ENCODE measurements at places on chromosomes 16 and 17. TPM values are rescaled to one million over a fixed set of nuclear protein-coding genes. Genes with fewer than 3 reads are reported as not detected.
A peak's percentile ranks its signal among the peaks of the same experiment; 100 is the strongest.

The GCGR gene
- total RNA-seq: 0.26 TPM

GRCh38 chr16:69368866-69369265, 16.9 kb downstream of the TERF2 start:
- H3K4me3 ChIP-seq: no peak overlapping the region
- no peak overlapping the region for H3K27ac ChIP-seq
- no peaks in the 10 kb centered on the region for H3K4me1 ChIP-seq
- no peaks in the 10 kb centered on the region for H3K27me3 ChIP-seq

The PRR35 gene
- total RNA-seq: 0.33 TPM

GRCh38 chr17:13920413-13920812, 148.9 kb upstream of the COX10 start:
- no peak overlapping the region for H3K27ac ChIP-seq
- no peak overlapping the region for H3K4me3 ChIP-seq
- no peaks in the 10 kb centered on the region for H3K36me3 ChIP-seq
- no peaks in the 10 kb centered on the region for H3K27me3 ChIP-seq
- no peaks in the 10 kb centered on the region for H3K4me1 ChIP-seq

- DNase-seq: no peak
- H3K27me3 ChIP-seq: no peaks in the 10 kb centered on the region
- H3K27ac ChIP-seq: no peak overlapping the region
- no peaks in the 10 kb centered on the region for H3K36me3 ChIP-seq
- peaks cover 8% of the 10 kb centered on the region for H3K4me1 ChIP-seq
- no peak overlapping the region for H3K4me3 ChIP-seq
Observed at GRCh38 chr17:73323409-73324159, 11.8 kb upstream of the CDC42EP4 start.

The KCNAB3 gene
- total RNA-seq: 5.7 TPM

DNA sequence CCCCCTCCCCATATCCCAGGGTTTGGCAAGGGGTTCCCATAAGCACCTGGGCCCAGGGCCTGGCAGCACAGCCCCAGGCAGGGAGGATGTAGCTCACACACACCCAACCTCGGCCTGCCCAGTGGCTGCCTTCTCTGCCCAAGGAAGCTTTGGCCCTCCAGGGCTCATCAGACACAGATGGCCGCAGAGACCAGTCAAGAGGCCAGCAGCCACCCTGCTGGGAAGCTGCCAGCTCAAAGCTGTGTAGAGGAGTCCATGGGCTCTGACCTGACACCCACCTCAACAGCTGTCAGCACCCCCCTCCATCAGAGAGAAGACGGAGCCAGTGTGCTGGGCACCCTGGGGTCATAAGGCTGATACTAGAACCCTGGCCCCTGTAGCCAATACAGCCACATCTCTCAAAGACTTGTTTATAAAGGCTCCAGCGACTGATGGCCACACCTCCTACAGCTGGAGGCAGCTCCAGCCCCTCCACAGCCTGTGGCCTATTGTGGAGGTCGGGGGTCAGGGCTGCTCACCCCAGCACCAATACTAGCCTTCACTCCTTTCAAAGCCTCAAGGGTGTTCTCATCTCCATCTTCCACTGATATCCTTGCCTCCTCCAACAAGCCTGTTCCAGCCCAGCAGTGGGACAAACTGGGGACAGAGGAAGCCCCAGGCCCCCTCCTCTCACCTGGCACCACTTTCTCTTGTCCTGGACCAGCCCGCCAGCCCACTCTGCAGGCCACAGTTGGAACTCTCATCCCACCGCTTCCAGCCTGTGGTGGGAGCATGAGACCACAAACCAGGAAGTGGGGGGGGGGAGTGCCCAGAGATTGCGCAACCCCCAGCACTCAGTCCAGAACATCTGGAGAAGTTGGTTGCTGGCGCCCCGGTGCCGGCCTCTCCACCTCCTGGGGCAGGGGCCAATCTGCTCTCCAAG, 2.2 kb upstream of the MPG start:
- no peaks in the 10 kb centered on the region for H3K27me3 ChIP-seq
- peaks cover 6% of the 10 kb centered on the region for H3K4me1 ChIP-seq
- H3K27ac ChIP-seq: no peak overlapping the region
- DNase-seq: peak; percentile 83

DNA sequence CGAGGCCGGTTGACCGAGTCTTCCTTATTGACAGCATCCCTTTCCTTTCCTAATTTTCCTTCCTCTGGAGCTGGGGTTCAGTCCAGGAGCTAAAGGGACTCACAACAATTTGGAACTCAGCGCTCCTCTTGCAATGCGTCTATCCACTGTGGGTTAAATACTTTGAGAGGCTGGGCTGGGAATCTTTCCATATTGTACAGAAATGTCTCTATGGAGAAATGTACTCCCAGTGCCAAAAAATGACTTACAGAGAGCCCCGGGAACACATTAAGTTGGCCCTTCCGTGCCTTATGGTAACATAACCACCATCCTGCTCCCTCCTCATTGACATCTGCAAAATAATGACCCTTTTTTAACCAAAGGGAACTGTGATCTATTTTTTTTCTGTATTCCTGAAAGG, 192.8 kb downstream of the FTO start:
- no peak overlapping the region for H3K4me3 ChIP-seq
- no peak overlapping the region for H3K27ac ChIP-seq
- no peaks in the 10 kb centered on the region for H3K36me3 ChIP-seq
- no peak for DNase-seq

DNA sequence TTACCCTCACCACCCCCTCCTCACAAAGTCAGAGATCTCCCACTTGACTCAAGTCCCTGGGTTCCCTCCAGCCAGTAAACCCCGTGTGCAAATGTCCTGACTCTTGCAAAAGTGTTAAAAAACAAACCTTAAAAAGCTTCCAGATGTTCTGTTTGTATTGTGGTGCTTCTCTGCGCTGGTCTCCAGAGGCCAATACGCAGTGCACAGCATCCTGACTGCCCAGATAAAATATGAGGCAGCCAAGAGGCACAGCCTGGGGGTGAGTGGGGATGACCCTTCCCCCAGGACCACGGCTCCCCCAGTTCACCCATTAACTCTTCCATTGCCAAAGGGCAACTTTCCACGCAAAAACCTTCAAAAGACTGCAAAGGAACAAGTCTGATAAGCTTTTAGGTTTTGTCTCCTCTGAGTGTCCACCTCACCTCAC, 291.8 kb downstream of the SOX9 start:
- no peak overlapping the region for H3K27ac ChIP-seq
- H3K4me3 ChIP-seq: no peak overlapping the region
- H3K36me3 ChIP-seq: peaks cover 9% of the 10 kb centered on the region
- no peak for DNase-seq
- H3K4me1 ChIP-seq: peaks cover 2% of the 10 kb centered on the region

DNA sequence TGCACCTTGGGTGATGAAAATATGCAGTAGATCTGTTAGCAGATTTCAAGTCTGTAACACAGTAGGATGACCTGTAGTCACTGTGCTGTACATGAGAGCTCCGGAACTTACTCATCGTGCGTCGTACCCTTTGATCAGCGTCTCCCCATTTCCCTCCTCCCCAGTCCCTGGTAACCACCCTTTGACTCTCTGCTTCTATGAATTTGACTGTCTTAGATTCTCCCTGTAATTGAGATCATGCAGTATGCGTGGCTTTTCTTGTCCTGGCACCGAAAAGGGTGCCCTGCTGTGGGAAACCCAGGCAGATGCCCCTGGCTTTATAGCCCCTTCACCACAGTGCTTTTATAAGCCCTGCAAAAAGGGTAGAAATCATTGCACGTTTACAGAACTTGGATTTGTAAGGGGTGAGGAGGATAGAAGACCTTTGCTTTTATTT, 20.5 kb downstream of the CLEC16A start:
- H3K27ac ChIP-seq: no peak overlapping the region
- no peaks in the 10 kb centered on the region for H3K27me3 ChIP-seq
- H3K4me3 ChIP-seq: no peak overlapping the region
- H3K4me1 ChIP-seq: no peaks in the 10 kb centered on the region
- DNase-seq: no peak
- peaks cover 9% of the 10 kb centered on the region for H3K36me3 ChIP-seq

- peaks cover 18% of the 10 kb centered on the region for H3K36me3 ChIP-seq
- H3K27ac ChIP-seq: no peak overlapping the region
- peak overlapping the region; percentile 76 for H3K4me3 ChIP-seq
- H3K4me1 ChIP-seq: no peaks in the 10 kb centered on the region
- no peak for DNase-seq
Observed at GRCh38 chr16:66752379-66752778, 970 bp upstream of the DYNC1LI2 start.

- no peak overlapping the region for H3K27ac ChIP-seq
- peaks cover 21% of the 10 kb centered on the region for H3K36me3 ChIP-seq
- DNase-seq: no peak
- no peak overlapping the region for H3K4me3 ChIP-seq
- H3K27me3 ChIP-seq: no peaks in the 10 kb centered on the region
- H3K4me1 ChIP-seq: peaks cover 3% of the 10 kb centered on the region
Observed at GRCh38 chr17:57615836-57616757, 129.0 kb downstream of the CCDC182 start.

The CCT6B gene
- total RNA-seq: 1.7 TPM

DNA sequence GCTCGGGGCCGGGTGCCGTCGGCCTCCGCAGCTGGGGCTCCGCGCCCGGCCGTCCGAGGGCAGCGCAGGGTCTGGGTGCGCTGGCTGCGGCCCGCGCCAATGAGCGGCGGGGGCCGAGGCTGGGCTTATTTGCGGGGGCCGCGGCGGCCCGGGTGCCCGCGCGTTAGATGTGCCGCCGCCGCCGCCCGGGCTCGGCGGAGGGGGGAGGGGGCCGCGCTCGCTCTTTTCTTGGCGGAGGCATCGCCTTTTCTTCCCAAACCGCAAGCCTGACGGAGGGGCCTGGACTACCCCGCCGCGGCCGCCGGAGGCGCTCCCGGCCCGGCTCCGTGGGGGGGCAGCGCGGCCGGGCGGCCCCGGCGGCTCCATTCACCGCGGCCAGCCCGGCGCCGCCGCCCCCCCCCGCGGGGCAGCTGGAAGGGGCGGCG, at the start of gene NOTUM:
Gene NOTUM (minus strand): TSS at position 101 of the 425 bp plus-strand sequence. CDS start 278 bp downstream, outside the sequence.
- no peak for DNase-seq
- H3K4me1 ChIP-seq: no peaks in the 10 kb centered on the region
- no peaks in the 10 kb centered on the region for H3K36me3 ChIP-seq
- H3K27ac ChIP-seq: no peak within 1 kb of the TSS
- H3K27me3 ChIP-seq: peaks cover 43% of the 10 kb centered on the region

The ACSF2 gene
- 12.2 TPM for total RNA-seq

- no peak overlapping the region for H3K27ac ChIP-seq
- H3K4me3 ChIP-seq: no peak overlapping the region
- peaks cover 4% of the 10 kb centered on the region for H3K4me1 ChIP-seq
- DNase-seq: no peak
Observed at GRCh38 chr16:57770361-57770760, 31.9 kb downstream of the KIFC3 start.

The SULT1A1 gene
- total RNA-seq: 5.0 TPM

- peaks cover 4% of the 10 kb centered on the region for H3K36me3 ChIP-seq
- DNase-seq: no peak
- H3K4me3 ChIP-seq: no peak overlapping the region
- no peak overlapping the region for H3K27ac ChIP-seq
- no peaks in the 10 kb centered on the region for H3K4me1 ChIP-seq
Observed at GRCh38 chr17:19242323-19242722, 5.2 kb downstream of the EPN2 start.

The MATCAP1 gene
- total RNA-seq: 42.1 TPM

DNA sequence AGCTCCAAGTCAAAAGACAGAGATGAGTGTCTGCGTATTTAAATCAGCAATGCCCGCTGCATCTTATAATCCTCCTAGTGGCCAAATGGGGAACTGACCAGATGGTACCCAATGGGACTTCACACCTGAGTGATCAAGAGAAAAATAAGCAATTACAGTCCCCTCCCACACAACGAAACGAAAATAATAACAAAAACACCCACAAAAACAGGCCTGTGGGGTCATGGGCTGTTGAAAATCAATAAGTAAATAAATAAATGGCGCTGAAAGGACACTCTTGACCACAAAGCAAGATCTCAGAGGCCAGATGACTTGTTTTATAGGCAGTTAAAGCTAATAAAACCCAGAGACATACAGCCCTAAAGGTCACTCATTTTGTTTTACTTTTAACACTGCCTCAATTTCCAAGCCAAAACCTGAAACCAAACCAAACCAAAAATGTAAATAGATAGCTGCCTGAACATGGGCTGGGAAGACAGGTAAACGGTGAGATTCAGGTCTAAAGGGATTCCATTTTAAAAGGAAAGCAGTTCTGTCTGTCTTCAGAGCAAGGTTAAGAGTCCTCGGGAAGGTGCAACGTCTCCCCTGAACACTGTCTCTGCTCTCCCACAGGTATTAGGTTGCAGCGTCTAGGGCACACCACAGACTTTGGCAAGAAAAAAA, 1.3 kb downstream of the ZNF821 start:
- DNase-seq: peak; percentile 57
- no peaks in the 10 kb centered on the region for H3K4me1 ChIP-seq
- H3K4me3 ChIP-seq: peak overlapping the region; percentile 89
- no peaks in the 10 kb centered on the region for H3K27me3 ChIP-seq
- H3K36me3 ChIP-seq: peaks cover 34% of the 10 kb centered on the region
- no peak overlapping the region for H3K27ac ChIP-seq

- no peak for DNase-seq
- no peaks in the 10 kb centered on the region for H3K4me1 ChIP-seq
- H3K36me3 ChIP-seq: peaks cover 7% of the 10 kb centered on the region
Observed at GRCh38 chr17:43816336-43817320, 16.3 kb downstream of the MPP3 start.

- H3K36me3 ChIP-seq: peaks cover 42% of the 10 kb centered on the region
- H3K27me3 ChIP-seq: no peaks in the 10 kb centered on the region
- no peak overlapping the region for H3K27ac ChIP-seq
- DNase-seq: no peak
- H3K4me1 ChIP-seq: 0 out of 2 replicates have a peak, but pooled peaks cover 2% of the 10 kb centered on the region
- peak overlapping the region; percentile 95 for H3K4me3 ChIP-seq
Observed at GRCh38 chr16:8798535-8799157, 1.0 kb downstream of the PMM2 start.

- H3K36me3 ChIP-seq: no peaks in the 10 kb centered on the region
- H3K27me3 ChIP-seq: no peaks in the 10 kb centered on the region
- H3K4me1 ChIP-seq: no peaks in the 10 kb centered on the region
- H3K27ac ChIP-seq: no peak overlapping the region
- H3K4me3 ChIP-seq: no peak overlapping the region
Observed at GRCh38 chr17:50332196-50332595, 13.7 kb upstream of the XYLT2 start.

- H3K27ac ChIP-seq: no peak overlapping the region
- no peak for DNase-seq
- no peaks in the 10 kb centered on the region for H3K4me1 ChIP-seq
- H3K4me3 ChIP-seq: no peak overlapping the region
- H3K27me3 ChIP-seq: no peaks in the 10 kb centered on the region
Observed at GRCh38 chr17:12600349-12600748, 65.3 kb upstream of the MYOCD start.

DNA sequence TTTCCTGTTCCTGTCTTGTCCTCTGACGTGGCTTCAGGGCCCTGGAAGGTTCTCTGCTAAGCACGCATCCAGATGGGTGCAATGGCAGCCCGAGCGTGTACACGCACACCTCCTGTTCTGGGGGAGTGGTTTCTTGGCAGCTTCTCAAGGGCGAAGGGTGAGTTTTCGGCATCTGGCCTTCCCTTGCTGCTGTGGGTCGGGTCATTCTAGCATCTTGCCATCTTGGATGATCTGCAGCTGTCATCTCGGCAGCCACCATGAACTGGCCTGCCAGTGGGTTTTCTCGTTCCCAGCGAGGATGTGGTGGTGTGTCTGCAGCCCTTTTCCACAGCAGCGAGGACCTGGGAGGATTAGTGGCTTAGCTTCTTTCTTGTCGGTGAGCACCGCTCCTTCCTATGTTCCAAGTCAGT, 10.6 kb downstream of the MSI2 start:
- no peak for DNase-seq
- no peak overlapping the region for H3K27ac ChIP-seq
- H3K4me1 ChIP-seq: 0 out of 2 replicates have a peak, but pooled peaks cover 2% of the 10 kb centered on the region
- H3K36me3 ChIP-seq: peaks cover 70% of the 10 kb centered on the region
- H3K27me3 ChIP-seq: no peaks in the 10 kb centered on the region

GRCh38 chr16:50960517-50961202, 190.4 kb downstream of the SALL1 start:
- H3K36me3 ChIP-seq: no peaks in the 10 kb centered on the region
- H3K27ac ChIP-seq: no peak overlapping the region
- H3K4me1 ChIP-seq: peaks cover 4% of the 10 kb centered on the region
- H3K4me3 ChIP-seq: no peak overlapping the region
- peak; percentile 43 for DNase-seq
- no peaks in the 10 kb centered on the region for H3K27me3 ChIP-seq
